ENCODE measurements at places on chromosomes 1 and 21.

- peak; percentile 81 for DNase-seq
Measured at GRCh38 chr1:16618719-16619118, 5.4 kb upstream of the NBPF1 start.

DNA sequence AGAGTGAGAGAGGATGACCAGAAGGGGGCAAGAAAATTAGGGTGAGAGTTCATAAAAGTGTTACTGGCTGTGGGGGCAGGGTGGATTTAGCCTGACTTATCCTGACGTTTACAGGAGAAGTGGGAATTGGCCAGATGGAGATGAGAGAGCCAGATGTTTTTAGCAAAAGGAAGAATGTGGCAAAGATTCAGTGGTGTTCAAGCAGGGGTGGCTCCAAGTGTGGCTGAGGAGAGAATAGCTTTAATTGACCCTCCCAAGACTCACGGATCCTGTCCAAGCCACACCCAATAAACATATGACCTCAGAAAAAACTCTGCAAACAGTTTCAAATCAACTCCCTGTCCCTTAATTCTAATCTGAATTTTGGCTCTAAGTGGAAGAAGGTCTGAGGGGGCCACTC lies 35.2 kb upstream of the EDEM3 start:
- DNase-seq, result no peak

GRCh38 chr1:243217349-243217748 lies 37.7 kb downstream of the CEP170 start:
- no peak for DNase-seq

- peak; percentile 79 for DNase-seq
Measured at GRCh38 chr1:64744492-64745180, at the start of gene RAVER2. Gene RAVER2, plus strand, starts transcription at chr1:64745075. Its CDS starts 98 bp downstream, at chr1:64745173.

- no peak for DNase-seq
Measured at GRCh38 chr1:59666106-59666505, 148.6 kb upstream of the HOOK1 start.

- DNase-seq, result no peak
Measured at GRCh38 chr1:2566101-2567045, 10.2 kb downstream of the TNFRSF14 start.

GRCh38 chr1:16117936-16118335 lies 37.9 kb downstream of the EPHA2 start:
- no peak for DNase-seq

DNA sequence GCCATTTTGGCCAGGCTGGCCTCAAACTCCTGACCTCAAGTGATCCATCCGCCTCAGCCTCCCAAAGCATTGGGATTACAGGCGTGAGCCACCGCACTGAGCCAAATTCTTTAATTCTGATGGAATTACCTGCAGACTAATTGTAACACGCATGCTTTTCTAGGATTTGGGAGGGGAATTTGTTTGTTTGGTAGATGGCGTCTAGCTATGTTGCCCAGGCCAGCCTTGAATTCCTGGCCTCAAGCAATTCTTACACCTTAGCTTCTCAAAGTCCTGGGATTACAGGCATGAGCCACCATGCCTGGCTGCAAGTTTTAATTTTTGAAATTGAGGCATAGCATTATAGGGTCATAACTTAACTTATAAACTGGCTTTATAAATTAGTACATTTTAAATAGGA lies 18.6 kb downstream of the RTCA start:
- no peak for DNase-seq

GRCh38 chr1:2320006-2320405 lies 71.3 kb downstream of the MORN1 start:
- DNase-seq, result no peak

- no peak for DNase-seq
Measured at GRCh38 chr1:112849425-112850033, 106.5 kb downstream of the SLC16A1 start.

- DNase-seq, result no peak
Measured at GRCh38 chr1:27755865-27756264, 17.2 kb upstream of the STX12 start.

DNA sequence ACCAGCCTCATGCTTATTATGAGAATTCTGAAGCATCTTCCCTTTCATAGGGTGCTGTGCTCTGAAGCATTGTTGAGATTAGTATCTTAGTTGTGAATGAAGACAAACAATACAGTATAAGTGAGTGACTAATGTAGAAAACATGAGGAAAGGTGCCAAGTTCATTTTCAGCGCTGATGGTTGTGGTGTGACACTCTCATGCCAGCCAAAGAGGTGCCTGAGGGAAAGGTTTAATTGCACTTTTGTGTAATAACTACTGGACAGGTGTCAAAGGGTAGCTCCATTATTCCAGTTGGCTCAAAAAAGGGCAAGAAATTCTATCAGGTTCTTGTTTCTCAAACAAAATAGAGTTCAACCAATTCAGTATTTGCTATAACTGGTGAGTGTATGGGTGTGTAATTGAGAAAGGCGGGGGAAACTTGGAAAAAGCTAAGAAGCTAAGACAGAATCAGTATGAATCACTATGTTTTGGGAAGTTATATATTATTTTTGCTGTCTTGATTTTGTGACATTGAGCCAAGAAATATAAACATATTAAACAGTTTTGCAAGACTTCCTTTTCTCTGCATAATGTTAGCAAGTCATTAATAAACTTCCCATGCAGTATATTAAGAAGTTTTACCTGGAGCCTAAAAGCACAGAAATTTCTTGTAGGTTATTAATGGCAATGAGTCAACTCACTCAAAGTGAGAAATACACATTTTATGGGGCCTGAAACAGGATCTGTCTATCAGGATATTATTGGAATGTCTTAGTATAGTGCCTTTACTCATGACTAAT lies 31.8 kb downstream of the KCNK2 start:
- no peak for DNase-seq

DNA sequence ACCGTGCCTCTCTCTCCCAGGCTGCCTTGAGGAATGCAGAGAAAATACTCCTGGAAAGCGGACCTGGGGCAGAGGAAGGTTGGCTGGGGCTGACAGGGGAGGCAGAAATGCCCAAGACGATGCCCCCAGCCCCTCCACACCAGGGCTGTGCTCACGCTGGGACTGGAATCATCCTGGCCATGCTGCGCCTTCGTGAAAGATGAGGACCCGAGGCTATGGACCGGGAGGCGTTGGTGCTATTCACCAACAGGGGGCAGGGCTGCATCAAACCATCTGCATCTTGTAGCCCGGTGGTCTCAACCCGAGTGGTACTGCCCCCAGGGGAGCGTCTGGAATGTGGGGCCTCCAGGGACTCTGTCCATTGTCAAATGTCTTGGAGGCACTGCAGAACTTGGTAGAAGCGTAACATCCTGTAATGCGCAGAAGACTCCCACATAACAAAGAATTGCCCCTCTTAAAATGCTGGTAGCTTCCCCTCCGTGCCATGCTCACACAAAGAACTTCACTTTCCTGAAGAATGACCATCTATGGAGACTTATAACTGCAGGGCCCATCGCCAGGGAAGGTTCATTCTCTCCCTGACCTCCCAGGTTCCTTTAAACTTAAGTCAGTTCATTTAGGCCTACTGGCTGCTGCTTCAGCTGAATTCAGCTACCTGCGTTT lies 251.2 kb downstream of the RRAGC start:
- DNase-seq, result no peak

- no peak for DNase-seq
Measured at GRCh38 chr1:98659879-98660278, 1.6 kb upstream of the SNX7 start.

DNA sequence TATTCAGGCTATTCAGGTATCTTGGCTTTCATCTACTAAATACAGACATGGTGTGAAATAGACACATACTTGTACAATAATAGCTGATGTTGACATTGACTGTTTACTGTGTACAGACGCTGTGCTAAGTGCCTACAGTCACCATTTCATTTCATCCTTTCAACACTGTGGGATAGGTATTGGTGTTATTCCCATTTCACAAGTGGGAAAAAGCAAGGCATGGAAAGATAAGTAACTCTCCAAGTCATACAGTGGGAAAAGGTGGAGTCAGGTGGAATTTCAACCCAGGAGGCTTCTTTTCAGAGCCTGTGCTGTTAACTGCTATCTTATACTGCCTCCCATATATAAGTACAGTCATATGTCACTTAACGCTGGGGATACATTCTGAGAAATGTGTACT lies 49.6 kb upstream of the ATP1A1 start:
- DNase-seq, result no peak

DNA sequence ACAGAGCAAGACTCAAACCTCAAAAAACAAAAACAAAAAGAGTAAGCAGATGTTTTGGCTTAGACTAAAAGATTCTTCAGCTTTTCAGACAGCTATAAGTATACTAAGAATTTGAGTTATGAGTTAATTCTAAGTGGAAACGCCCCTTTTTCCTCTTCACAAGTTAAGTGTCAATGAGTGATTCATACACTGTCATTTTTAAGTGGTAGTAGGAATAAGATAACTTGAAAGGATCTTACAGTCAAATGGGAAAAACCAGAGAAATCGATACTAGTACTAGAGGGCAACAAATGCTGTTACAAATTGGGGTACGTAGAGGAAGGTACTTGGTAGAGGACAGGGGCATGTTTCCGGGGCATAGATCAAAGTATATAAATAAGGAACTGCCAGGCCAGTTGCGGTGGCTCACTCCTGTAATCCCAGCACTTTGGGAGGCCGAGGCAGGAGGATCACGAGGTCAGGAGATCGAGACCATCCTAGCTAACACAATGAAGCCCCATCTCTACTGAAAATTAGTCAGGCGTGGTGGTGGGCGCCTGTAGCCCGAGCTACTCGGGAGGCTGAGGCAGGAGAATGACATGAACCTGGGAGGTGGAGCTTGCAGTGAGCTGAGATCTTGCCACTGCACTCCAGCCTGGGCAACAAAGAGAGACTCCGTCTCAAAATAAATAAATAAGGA lies 7.4 kb downstream of the H3-3A start:
- DNase-seq, result no peak

GRCh38 chr1:235822685-235823084 lies 44.0 kb downstream of the LYST start:
- DNase-seq, result no peak

- DNase-seq, result no peak
Measured at GRCh38 chr1:31559715-31560114, 16.6 kb upstream of the TINAGL1 start.

GRCh38 chr1:227272428-227272827 lies 45.9 kb downstream of the CDC42BPA start:
- no peak for DNase-seq

GRCh38 chr1:5447503-5447960 lies 544.7 kb downstream of the NPHP4 start:
- no peak for DNase-seq

DNA sequence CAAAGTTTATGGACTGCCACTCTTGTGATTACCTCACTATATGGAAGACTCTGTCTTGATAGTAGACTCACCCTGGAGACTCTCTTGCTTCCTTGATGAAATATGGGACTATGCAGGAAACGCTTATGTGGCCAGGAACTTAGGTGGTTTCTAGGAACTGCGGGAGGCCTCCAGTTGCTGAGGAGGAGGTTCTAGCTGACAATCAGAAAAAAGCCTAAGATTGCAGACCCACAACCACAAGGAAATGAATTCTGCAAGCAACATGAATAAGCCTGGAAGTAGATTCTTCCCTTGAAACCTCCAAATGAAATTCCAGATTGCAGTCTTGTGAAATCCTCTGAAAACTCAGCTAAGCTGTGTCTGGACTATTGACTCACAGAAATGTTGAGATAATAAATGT lies 88.9 kb upstream of the COL11A1 start:
- no peak for DNase-seq

DNA sequence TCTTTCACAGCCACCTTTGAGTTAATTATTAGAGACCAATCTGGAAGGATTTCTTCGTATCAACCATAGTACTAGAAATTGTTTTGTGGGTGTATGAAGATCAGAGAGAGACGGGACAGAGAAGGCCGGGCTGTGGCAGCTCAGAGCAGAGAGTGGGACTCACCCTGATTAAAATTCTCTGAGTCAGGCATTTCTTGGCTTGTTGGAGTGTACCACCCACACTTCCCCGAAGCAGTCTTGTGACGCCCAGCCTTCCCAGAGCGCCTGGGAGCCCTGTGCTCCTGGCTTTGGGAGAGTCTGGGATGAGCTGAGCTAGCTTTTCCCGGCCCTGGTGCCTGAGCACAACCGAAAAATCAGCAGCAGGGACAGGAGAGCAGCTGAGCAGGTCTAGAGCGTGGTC lies 19.4 kb downstream of the PLEKHM2 start:
- peak; percentile 92 for DNase-seq

GRCh38 chr1:99306644-99307043 lies 42.4 kb downstream of the PLPPR4 start:
- no peak for DNase-seq

DNA sequence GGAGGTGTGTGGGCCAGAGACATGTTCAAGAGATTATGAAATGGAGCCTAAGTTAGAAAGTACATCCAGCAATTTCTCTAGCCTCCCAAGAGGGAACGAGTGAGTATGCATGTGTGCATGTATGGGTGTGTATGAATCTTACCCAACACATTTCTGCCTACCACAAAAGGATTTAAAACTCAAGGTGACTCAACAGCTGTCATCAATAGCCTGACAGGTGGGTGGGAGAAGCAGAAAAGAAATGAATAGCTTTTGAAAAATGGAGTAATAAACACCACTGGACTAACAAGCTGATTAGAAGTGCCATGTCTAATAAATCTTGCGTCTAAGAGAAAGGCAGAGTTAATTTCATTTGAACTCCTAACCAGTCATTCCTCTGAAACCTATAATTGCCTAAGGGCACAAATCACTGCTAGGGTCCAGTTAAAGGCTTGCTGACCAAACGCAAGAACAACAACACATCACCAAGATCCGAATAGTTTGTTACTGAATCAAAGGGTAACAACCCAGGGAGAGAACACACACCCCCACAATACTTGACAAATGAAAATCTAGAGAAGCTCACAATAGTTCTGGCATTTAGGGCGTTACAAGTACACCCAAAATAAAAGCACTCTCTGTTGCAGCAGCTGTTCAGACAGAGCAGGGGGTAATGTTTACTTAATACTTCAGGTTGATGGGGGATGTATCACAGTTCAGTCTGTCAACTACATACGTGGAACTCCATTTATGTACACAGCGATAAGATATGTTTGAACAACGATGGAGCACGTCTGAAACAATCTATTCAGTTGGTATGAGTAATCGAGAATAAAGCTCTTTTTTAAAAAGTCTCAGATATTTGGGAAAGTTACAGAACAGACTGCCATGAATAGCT lies 1.4 kb downstream of the KIAA0319L start:
- no peak for DNase-seq

GRCh38 chr1:212671342-212672031 lies 28.2 kb downstream of the BATF3 start:
- DNase-seq, result peak; percentile 68

GRCh38 chr1:17009706-17010105 lies 2.0 kb downstream of the ATP13A2 start:
- no peak for DNase-seq

GRCh38 chr1:21705303-21705980 lies 36.3 kb upstream of the RAP1GAP start:
- no peak for DNase-seq

Data from coronary artery (tissue), 2 donors.